ENCODE measurements at places on chromosomes 16 and 17.

DNA sequence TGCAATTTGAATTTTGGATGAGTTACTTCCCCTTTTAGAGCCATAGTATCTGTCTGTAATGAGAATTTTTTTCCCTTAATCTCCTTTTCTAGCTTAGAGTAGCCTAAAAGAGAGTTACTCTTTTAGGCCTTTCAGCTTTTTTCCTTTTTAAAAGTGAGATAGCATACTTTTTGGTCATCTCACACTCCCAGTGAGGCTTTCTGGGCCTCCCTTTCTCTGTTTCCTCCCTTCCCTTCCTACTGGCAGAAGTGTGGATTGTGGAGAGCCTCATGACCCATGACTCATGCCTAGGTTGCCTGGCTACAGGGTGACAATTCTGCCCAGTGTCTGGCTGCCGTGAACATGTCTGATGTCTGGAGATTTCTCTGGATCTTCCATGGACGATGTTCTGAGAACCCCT, 15.2 kb downstream of the KRT23 start:
- no peak for DNase-seq

- no peak for DNase-seq
Measured at GRCh38 chr16:3148256-3149192, 13.7 kb downstream of the ZNF213 start.

- no peak for DNase-seq
Measured at GRCh38 chr17:8806926-8807550, 7.9 kb upstream of the MFSD6L start.

DNA sequence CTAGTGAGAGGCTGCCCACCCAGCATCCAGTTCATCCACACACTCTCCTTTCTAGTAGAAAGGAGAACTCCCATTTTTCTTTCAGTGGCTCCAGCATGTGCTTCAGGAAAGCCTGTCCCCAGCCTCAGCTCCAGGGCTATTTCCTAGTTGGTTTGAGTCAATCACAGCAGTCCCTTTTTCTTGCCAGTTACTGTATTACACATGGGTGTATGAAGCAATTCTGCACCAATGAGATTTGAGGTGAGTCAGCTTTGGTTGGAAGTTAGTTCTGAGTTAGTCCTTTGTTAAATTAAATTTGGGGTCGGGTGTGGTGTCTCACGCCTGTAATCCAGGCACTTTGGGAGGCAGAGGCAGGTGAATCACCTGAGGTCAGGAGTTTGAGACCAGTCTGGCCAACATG, 24.8 kb downstream of the RAD51D start:
- no peak for DNase-seq

- no peak for DNase-seq
Measured at GRCh38 chr16:525520-526180, 1.9 kb upstream of the CAPN15 start.

DNA sequence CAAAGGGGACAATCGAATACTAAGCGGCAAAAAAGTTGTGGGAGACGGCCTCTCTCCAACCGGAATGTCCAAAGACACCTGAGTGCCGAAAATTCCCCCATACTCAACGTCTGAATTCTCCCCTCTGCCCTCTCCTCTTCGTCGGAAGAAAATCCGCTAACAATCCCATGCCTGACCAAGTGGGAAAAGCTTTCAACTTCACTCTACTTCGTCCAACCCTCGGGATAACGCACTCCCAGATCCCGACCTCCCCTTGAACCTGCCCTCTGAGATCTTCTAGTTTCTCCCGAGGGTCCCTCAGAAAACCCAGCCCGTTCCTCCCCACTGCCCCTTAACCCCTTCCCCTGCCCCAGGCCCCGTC, 961 bp downstream of the AMFR start:
- DNase-seq = no peak

DNA sequence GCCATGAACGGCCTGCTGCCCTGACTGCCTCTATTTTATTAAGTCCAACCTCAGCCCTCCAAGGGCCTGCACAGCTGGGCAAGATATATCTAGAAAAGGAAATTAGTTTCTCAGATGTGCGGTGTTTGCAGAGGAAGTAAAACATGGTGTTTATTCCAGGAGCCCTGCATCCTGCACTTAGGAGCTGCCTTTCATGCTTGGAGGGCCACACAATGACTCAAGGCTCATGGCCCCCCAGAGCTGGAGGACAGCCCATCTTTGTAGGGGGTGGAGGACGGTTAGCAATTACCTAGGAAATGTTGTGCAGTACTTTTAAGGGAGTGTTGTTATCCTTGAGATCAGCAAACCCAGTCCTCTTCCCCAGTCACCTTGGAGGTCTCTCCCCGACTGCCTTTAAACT, 80.5 kb downstream of the COPRS start:
- no peak for DNase-seq

GRCh38 chr16:61549327-61549726, 486.9 kb downstream of the CDH8 start:
- no peak for DNase-seq

DNA sequence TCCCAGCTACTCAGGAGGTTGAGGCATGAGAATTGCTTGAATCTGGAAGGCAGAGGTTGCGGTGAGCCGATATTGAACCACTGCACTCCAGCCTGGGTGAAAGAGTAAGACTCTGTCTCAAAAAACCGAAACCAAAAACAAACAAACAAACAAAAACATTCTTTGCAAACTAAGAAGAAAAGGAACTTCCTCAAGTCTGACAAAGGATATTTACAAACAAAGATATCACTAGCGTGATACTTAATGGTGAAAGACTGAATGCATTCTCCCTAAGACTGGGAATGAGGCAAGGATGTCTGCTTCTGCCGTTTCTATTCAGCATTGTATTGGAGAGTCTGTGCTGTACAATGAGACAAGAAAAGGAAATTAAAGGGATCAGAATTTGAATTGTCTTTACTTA, 10.5 kb upstream of the MPO start:
- no peak for DNase-seq

DNA sequence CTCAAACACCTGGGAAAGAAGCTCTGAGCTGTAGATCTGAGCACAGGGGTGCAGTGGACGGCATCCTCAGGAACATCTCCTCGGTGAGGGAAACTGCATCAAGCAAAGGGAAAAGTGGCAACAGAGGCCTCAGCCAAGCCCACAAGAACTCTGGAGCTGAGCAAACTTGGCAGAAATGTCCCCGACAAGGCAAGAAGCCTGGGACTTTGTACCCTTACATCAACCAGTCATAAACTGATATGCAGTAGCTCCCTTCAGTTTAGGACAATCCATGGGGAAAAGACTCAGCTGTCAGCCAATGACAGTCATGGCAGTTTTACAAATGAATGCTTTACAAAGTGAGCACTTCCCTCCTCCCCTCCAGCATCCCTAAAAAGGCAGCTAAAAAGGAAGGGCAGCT, 210.0 kb upstream of the DYNLRB2 start:
- no peak for DNase-seq

DNA sequence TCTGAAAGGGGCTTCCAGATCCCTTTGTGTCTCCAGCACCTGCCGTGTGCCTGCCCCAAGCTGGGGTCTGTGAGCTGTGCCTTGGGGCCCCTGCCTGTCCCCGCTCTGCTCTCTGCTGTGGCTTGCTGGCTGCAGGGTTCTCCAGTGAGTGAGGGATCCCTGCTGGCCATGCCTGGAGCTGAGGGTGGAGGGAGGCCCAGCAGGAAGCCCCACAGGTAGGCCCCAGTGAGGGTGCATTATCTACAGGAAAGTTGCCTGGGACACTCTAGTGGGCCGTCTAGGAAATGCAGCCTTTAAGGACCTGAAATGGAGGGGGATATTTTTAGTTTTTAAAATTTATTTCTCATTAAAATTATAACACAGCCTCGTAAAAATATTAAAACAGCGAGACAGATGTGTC, 50.9 kb downstream of the JPH3 start:
- peak; percentile 84 for DNase-seq

- DNase-seq = no peak
Measured at GRCh38 chr17:19873346-19873745, 5.6 kb upstream of the ULK2 start.

GRCh38 chr17:69117855-69118784, 23.6 kb downstream of the ABCA6 start:
- DNase-seq = no peak

- DNase-seq = no peak
Measured at GRCh38 chr17:82713071-82713723, 3.3 kb upstream of the FN3KRP start.

- DNase-seq = peak; percentile 46
Measured at GRCh38 chr16:57606847-57607501, 21.5 kb upstream of the ADGRG1 start.

- no peak for DNase-seq
Measured at GRCh38 chr17:17080181-17080631, 37.9 kb downstream of the MPRIP start.

GRCh38 chr17:34615326-34615725, 35.9 kb downstream of the TMEM132E start:
- no peak for DNase-seq

- no peak for DNase-seq
Measured at GRCh38 chr16:48271728-48272127, 24.4 kb upstream of the ABCC11 start.

DNA sequence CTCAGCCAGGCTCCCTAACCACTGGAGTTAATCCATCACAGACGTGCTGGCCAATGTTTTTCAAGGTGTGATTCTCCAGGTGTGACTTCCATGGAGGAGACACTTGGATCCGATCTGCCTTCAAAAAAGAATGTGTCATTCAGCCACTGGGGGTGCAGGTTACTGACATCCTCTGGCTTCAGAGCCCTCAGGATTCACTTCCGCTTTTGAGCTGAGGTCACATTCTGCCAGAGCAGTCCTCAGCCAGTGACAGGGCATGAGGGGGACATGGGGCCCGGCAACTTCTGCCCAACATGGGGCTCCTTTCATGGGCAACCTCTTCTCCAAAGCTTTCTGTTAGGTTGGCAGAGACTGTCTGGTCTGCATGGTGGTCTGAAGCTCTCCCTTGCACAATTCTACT, 81.4 kb downstream of the GRIN2A start:
- DNase-seq = no peak

- no peak for DNase-seq
Measured at GRCh38 chr17:1315409-1315808, 35.9 kb downstream of the TRARG1 start.

DNA sequence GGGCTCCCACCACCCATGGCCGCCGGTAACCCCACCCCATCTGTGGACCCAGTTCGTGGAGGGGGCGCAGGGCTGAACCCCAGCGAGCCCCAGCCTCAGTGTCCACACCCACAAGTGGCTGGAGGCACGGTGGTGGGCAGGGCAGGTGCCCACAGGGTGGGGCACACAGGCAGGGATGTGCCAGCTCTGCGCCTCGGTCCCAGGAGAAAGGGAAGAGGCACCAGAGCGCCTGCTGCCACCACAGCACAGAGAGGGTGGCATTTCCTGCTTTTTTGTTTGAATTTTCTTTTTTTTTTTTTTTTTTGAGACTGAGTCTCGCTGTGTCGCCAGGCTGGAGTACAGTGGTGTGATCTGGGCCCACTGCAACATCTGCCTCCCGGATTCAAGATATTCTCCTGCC, 19.0 kb downstream of the ZFPM1 start:
- DNase-seq = no peak

DNA sequence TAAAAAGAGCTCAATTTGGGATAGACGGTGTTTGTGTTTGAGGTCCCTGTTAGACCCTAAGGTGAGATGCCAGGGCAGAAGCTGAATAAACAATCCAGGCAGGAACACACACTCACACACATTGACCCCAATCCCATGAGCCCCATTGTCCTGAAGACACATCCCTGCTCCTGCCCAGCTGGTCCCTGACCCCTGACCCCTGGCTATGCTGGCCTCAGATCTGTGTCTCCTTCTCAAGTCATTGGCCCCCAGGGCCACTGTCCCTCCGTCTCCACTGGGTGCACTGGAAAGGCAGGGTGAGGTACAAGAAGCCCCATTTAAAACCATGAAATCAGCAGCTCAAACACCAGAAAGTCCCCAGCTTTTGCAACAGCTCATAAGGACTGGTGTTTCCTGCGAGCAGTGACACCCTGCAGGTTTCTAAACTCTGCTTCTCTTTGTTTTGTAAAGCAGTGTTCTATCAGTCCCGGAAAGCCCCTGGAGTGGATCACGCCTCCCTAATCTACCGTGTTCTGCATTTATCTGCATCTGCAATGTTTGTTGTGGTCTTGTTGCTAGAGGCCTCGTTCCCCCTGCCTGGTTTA, 18.0 kb upstream of the ASGR2 start:
- DNase-seq = no peak

GRCh38 chr16:49436181-49436580, 62.6 kb downstream of the C16orf78 start:
- no peak for DNase-seq

GRCh38 chr16:87342978-87343752, 26.0 kb upstream of the C16orf95 start:
- no peak for DNase-seq

GRCh38 chr16:67212766-67213165, 13.8 kb downstream of the ELMO3 start:
- no peak for DNase-seq

DNA sequence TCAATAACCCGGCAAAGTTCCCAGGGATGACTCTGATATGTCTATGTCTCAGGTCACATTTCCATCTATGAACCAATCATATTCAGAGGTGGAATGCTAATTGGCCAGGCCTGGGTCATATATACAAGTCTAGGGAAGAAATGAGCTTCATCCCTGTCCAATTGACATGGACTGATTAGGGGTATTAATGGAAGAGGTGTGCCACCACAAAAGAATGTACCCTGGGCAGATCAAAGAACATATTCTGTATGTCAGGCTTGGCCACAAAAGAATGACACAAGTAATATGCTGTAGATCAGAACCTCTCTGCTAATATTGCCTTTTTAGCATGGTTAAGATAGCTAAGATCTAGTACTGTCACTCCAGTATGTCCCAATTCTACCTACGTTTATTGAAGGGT, 6.7 kb downstream of the SLC35G3 start:
- DNase-seq = no peak

DNA sequence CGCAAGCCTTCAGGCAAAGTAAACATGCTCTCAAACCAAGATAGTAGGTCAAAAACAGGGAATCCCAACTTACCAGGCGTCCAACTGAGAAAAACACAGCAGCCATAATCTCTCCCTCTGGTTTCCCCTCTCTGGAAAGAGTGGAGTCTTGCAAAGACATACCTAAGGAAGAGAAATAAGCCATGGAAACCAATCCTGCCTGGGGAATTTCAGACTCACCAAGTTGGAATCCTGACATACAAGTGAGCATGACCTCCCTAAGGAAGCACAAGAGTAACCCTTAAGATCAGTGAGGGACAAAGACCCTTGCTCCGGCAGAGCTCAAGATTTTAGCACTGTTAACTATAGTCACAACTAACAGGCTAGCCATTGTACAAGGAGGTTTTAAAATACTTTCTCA, 4.1 kb downstream of the ZNF624 start:
- DNase-seq = no peak

GRCh38 chr16:58428621-58429542, 36.6 kb downstream of the GINS3 start:
- no peak for DNase-seq

GRCh38 chr16:22366889-22367288, 7.5 kb downstream of the CDR2 start:
- DNase-seq = no peak

- no peak for DNase-seq
Measured at GRCh38 chr16:65339062-65339461, 217.2 kb upstream of the CDH11 start.

All from HuH-7.5 (cell line).